ENCODE measurements at places on chromosomes 5 and 9.

DNA sequence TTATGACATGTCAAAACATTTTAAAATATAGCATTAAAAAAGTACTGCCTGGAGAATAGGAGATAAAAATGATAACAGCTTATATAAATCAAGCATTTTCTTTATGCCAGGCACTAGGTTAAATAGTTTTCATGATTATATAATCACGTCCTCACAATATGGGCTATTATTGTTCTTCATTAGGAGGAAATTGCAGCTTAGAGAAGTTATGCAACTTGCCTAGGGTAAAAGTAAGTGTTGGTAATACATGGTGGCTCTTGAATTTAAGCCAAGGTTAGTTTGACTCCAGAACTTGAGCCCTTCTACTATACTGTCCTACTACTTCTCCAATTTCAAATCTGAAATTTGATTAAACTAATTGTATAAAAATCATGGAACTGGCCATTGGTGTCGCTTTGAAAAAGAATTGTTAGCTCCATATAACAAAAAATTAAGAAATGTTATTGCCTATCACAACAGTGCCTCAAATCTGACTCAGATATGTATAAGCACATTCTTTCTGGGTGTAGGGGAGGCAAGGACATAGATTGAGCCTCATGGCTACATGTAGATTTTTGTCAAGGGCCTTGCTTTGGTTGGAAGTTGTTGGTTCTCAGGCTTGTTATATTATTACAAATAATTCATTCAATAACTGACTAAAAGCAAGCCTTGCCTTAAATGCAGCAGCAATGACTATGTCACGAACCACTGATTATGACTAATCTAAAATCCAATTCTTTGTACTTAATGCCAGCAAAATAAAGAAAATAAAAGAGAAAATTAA lies 223.5 kb upstream of the DAB2 start:
- DNase-seq = no peak

DNA sequence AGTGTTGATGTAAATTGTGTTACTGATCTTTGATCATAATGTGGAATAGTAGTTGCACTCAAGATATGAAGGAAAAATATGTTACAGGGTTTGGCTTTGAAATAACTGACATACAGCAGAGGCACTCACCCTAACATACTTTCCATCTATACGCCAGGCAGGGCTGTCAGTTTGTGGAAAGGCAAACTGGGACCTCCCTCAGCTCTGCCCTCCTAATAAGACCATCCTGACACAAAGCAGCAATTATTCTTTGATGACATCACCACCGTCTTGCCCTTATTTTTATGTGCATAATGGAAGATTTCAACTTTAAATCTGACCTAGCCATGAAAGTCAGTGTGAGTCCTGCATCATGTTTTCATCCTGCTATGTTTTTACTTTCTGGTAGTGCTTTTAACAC lies 42.9 kb downstream of the ITGA1 start:
- DNase-seq = no peak

GRCh38 chr5:142386137-142387023 lies 61.6 kb upstream of the SPRY4 start:
- DNase-seq = no peak

GRCh38 chr9:109387856-109388255 lies 67.0 kb upstream of the EPB41L4B start:
- no peak for DNase-seq

DNA sequence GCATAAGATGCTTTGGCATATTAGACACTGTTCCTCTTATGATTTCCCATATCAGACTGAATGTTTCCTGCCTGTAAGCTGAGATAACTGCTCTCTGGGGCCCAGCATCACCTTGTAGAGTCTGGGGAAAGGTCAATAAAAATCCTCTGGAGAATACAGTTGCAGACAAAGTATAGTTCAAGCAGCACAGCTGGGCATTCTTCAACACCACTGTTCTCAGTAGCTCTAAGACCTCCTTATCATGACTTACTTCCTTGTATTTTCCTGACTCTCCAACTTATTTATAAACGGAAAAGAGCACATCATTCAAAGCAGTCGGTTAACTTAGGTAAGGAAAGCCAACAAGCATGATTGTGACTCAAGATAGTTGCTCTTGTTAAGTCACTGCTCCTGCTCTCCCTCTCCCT lies 208.7 kb upstream of the RASEF start:
- no peak for DNase-seq

GRCh38 chr9:72360324-72360723 lies 4.7 kb downstream of the ZFAND5 start:
- DNase-seq = no peak

- no peak for DNase-seq
Observed at GRCh38 chr9:16139774-16140173, 586.9 kb downstream of the CCDC171 start.

GRCh38 chr5:66410122-66410521 lies 186.1 kb upstream of the MAST4 start:
- no peak for DNase-seq

- no peak for DNase-seq
Observed at GRCh38 chr9:88645879-88646199, 110.9 kb downstream of the NXNL2 start.
